Stimulated activated naive CD8-positive, alpha-beta T cell treated with anti-CD3 and anti-CD28 coated beads, Interleukin-15, Interleukin-2, amounts not matched to agents 100 U/mL and 50 U/mL, for 24 hours (primary cell): ENCODE measurements at places on chromosomes 7 and 10.

DNA sequence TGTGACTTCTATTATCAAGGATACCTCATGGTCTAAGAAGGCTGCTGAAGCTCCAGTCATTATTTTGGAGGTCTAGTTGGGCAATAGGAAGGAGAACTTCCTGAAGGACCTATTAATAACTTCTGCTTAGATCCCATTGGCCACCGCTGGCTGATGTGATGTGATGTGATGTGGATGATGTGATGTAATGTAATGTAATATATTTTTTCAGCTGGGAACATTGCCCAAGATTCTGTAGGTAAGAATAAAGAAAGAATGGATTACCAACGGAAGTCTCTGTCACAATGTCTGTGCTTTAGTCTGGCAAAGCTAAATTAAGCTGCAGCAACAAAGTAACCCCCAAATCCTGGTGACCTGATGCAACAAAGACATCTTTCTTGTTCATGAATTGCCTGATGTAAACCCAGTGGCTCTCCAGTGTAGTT lies 233.7 kb downstream of the PTEN start:
- no peak for DNase-seq

DNA sequence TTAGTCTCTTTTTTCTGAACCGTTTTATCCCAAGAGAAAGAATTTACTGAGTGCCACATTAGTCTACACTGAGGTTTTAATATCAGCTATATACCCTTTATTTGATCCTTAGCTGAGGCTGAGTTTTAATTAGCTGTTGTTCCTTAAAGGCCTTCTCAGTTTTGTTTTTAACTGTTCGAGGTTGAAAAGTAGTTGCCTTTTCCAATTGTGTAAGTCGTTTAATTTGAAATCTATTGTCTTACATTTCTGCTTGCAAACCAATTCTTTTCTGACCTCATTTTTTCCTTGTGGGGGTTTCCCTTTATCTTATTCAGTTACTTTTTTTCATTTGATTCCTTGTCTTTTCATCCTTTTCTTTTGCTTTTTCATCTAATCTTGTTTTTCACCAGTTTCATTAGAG lies 30.8 kb downstream of the UMAD1 start:
- DNase-seq = no peak

DNA sequence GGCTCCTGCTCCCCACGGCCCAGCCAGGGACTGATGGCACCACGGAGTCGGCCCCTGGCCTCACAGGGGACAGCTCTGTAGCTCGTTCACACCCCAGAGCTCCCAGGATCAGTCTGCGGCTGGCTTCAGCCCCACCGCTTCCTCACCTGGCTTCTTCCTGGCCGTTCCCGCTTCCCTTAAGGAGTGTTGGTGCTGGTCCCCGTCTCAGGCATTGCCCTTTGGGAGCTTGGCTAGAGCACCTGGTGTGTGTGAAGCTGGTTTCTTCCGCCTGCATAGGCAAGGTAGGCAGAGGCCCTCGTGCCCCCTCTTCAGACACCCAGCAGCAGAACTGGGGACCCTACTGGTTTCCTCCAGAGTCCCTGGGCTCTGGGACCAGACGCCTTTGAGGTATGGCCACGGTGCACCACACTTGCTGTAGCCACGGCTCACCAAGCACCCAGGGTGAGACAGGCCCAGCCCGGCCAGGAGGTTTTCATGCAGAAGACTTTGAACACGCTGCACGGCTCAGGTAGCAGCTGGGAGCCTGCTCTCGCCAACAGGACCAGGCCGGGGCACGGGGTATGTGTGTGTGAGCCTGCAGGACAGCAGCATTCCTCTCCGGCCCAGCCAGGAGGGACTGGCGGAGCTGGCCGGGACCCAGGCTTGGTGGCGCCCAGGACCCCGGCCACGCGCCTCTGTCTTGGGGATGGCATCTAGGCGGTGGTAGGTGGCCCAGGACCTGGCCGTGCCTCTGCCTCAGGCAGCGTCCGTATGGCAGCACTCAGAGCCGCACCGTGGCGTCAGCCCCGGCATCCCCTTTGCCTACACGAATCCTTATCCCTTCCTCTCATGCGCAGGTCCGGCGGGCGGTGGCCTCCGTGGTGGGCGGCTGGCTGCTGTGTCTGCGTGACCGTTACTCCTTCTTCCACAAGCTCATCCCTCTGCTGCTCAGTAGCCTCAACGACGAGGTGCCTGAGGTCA lies 13.2 kb upstream of the PRKAR1B start:
- no peak for DNase-seq

- DNase-seq = no peak
Measured at GRCh38 chr7:55409482-55410225, 44.5 kb downstream of the LANCL2 start.

DNA sequence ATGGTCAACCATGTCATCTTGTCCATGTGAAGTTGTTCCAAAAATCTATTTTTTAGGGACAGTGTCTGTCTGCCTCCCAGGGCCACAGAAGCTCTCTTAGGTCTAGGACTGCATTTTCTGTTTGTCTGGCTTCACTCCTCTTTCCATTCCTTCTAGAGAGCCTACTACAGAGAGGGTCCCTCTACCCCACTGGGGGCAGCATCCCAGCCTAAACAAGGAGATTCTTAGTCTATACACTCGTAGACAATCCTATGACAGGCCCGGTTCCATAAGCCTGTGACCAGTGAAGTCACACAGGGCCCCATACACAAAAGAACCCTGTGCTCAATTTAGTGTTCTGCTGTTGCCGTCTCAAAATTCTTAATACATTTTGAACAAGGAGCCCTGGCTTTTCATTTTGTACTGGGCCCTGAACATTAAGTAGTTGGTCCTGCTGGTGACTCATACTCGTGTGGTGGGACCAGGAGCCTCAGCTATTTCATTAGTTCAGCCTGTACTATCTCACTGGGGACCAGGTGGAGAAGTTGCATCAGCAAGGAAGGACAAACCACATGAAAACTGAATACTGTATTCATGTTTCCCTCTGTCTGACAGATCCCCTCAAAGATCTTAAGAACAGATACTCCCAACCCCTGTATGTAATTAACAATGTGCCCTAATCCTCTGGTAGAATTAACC lies 23.5 kb upstream of the FAM180A start:
- DNase-seq = no peak

DNA sequence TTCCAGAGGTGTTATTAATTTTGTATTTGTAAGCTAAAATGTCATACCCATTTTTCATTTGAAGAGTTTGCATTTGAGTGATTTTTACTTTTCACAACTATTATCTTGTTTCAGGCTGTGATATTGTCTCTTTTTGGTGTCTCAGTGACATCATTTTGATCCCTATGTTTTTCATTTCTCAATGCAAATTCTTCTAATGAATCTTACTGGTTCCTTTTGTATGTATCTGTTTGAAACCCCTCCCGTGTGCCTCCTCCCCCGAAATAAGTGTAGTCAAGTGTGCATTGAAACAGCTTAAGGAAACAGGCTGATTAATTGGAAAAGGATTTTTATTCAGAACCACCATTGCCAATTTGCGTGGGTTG lies 77.8 kb downstream of the SHH start:
- no peak for DNase-seq

- no peak for DNase-seq
Measured at GRCh38 chr10:94069884-94070283, 76.2 kb downstream of the PLCE1 start.

DNA sequence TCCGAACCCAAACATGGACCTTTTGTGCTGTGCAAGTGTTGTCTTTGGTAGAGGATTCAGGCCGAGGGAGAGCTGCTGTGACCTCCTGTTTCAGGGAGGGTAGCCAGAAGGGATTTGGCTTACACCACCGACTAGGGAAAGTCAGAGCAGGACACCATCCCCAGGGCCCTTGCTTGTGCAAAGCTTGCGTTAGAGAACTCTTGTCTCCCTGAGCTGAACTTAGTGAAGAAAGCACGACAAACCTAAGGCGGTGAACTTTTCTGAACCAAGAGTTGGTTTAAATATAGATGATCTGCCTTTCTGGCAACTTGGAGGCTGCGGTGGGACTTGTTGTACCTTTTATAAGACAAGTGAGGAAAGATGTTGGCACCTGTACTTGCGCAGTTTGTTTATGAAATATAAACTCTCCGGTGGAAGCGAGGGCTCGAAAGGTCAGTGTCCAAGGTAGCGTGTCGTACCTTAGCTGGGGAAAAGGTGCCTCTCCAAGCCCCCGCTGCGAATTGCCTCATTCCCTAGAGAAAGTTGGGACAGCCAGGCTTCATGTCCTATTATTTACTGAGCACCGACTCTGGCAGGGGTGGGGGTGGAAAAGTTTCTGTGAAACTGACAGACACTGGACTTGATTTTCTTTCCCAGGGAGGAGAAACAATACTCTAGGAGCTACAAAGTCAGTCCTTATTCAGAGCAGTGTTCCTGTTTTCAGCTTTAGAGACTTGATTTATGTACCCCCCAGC lies 31.6 kb downstream of the WBP1L start:
- no peak for DNase-seq

- DNase-seq = no peak
Measured at GRCh38 chr7:84612981-84613681, 418.5 kb upstream of the SEMA3A start.

DNA sequence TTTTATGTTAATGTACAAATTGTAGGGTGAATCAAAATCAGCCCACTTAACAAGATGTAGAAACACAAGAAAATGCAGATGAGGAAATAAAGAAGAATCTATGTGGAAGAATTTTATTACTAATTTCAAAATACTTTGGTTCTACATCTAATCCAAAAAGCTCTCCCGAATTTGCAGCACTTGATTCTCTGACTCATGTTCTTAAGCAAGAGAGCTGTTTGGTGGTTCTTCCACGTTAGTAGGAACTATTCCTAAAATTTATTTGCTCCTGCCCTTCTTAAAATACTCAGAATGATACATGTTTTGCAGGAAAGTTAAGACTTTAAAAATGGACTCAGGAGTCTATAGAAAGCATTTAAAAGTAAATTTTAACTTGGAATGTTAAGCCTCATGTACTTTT lies 91.8 kb downstream of the ZMYND11 start:
- DNase-seq = no peak

GRCh38 chr7:112877691-112878460 lies 87.7 kb upstream of the TMEM168 start:
- DNase-seq = no peak

- no peak for DNase-seq
Measured at GRCh38 chr7:38178695-38179344, 775 bp downstream of the STARD3NL start.

DNA sequence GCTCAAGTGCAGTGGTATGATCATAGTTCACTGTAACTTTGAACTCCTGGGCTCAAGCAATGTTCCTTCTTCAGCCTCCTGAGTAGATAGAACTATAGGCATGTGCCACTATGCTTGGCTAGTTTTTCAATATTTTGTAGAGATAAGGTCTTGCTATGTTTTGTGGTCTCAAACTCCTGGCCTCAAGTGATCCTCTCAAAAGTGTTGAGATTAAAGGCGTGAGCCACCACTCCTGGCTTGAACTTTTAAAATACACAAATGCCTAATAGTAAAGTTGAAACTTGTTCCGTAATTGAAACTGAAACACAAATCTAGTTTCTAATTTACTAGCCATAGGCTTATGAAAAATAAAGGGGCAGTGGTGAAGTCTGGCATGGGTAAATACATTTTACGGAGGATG lies 65.7 kb downstream of the AP3M1 start:
- DNase-seq = no peak

- DNase-seq = no peak
Measured at GRCh38 chr7:150956395-150957132, 21.6 kb downstream of the KCNH2 start.

DNA sequence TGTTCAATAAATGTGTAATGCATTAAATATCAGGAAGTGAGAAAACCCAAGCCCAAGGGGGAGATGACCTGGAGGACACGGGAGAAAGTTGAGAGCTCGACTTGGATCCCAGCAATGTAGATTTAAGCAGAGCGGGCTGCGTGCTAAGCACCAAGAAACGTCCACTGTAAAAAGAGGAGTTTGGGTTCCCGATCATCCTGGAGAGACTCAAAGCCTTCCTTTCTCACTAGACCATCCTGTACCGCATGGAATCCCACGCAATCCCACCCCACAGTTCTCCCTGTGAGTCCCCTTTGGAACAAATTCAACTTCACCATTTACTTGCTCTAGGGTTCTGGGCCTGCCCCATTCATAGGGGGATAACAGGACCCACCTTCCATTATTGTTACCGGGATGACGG lies 2.4 kb downstream of the TRPV6 start:
- DNase-seq = no peak

- DNase-seq = no peak
Measured at GRCh38 chr10:117365612-117366011, 9.6 kb downstream of the PDZD8 start.

DNA sequence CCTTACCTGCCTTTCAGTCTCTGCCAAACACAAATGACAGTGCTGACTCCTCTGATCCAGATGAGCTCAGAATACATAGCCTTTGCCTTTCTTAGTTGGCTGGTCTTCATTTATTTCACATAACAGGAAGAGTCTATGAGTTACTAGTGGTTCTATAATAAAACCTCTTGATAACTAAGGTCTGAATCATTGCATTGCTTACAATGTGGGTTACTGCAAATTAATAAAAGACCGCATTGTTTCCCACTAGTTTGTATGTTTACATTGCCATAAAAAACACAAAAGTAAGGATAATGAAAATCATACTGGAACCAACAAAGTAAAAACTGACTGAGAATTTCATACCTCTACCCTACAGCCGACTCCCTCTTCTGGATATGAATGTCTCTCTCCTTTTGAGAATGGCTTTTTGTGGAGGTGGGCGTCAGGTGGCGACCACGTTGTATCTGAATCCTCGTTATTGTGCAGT lies 62.0 kb upstream of the AKR1E2 start:
- DNase-seq = no peak

DNA sequence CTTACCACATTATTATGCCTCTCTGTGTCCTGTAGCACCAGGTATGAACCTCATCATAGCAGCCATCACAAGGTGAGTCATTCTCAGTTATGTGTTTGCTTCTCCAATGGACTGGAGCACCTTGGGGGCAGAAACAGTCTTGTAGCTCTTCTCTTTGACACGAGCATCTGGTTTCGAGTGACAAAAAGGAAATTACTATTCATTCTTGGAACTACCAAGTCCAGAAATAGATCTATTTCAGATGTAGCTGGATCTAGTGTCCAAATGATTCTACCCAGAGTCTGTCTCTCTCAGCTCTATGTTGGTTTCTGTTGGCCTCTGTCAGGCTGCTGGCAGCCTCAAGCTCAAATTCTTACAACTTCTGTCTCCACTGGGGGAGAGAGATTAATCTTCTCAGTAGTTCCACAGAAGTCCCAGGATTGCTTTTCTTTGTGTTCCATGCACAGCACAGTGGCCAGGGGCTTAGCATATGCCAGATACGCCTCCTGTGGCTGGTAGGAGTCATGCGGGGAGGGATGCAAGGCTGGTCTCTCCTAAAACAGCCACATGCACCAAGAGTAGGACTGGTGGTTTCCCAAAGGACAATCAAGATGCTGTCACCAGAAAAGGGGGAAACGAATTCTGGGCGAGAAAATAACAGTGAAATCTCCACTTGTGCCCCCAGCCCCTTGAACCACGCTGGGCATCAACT lies 37.2 kb upstream of the PAPSS2 start:
- DNase-seq = no peak
